ENCODE measurements at places on chromosomes 5 and 9.

DNA sequence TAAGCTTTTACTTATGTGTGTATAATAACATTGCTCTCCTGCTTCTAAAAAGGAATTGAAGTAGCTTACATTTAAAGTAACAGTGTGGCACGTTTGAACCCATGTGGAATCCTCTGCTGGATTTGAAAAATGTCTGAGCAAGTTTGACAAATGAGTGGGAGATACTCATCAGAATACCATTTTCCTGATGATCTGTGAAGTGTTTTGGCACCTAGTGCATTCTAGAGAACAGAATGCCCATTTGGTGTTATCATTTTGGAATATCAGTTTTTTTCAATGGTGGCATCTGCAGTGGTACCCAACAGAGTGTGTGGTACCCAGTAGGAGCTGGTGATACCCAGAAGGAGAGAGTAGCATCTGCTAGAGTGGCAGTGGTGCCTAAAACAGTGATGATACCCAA lies 471.1 kb downstream of the PLK2 start:
- DNase-seq: no peak

GRCh38 chr5:180290568-180291233 lies 1.2 kb downstream of the MAPK9 start:
- no peak for DNase-seq

- no peak for DNase-seq
Measured at GRCh38 chr5:139226131-139226530, 28.0 kb upstream of the SIL1 start.

- no peak for DNase-seq
Measured at GRCh38 chr9:85258823-85259370, 482.9 kb downstream of the AGTPBP1 start.

GRCh38 chr9:131217331-131218031 lies 58.8 kb downstream of the FAM78A start:
- DNase-seq: no peak

DNA sequence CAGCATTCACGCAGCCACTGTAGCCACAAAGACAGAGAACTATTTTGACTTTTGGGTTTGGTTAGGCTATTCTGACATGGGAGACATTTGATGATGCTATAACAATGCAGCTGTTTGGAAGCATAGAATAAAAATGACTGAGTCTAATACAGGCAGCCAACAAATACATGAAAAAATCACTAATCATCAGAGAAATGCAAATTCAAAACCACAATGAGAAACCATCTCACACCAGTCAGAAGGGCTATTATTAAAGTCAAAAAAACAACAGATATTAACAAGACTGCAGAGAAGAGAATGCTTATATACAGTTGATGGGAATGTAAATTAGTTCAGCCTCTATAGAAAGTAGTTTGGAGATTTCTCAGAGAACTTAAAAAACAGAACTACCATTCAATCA lies 107.1 kb upstream of the POC5 start:
- no peak for DNase-seq

- no peak for DNase-seq
Measured at GRCh38 chr5:140833993-140834392, at the start of gene PCDHA7. TSS of gene PCDHA7 (plus strand) at chr5:140834269. CDS start at chr5:140834384, 115 bp downstream.

DNA sequence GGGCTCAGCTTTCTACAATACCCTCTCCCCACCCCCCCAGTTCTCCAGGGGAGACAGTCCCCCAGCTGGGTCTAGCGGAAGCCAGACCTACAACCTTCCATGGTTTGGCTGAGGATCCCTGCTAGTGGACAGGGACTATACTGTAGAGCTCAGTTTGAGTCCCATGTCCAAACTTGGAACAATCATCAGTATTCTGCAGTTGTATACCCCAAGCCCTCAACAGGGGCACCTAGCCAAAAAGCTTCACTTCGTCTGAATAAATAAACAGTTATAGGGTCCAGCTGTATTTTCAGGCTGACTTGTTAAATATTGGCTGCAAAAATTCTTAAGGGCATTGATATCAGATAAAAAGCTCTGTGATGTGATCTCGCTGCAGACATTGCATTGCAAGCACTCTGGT lies 15.4 kb upstream of the C9 start:
- DNase-seq: no peak

DNA sequence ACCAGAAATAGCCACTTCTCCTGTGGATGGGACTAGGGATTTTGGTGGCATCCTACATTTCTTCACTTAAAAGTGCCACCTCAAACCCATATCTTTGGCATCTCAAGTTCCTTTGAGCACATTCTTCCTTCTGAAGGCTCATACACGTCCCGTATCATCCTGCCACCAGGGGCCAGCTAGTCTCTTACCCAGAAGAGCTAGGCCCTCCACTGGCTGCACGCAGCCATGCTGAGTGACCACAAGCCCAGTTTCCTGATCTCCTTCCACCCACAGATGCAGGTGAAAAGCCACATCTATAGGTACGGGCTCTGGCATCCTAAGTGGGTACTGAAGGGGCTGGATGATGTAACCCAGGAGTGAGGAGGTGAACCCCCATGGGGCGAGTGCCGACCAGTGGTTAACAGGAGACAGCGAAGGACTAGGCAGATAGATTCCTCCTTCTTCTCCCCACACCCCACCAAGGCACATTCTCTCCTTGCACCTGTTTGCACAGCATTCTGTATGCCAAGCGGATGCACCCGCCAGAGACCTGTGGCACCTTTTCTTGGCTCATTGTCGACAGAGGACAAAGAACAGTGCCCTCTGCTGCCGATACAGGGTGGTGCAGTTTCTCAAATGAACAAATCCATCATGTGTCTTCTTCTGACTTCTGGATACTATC lies 14.4 kb upstream of the SCGB3A1 start:
- DNase-seq: peak; percentile 74

Data from CD8-positive, alpha-beta T cell (primary cell).